ENCODE measurements at places on chromosomes 13 and 19.

DNA sequence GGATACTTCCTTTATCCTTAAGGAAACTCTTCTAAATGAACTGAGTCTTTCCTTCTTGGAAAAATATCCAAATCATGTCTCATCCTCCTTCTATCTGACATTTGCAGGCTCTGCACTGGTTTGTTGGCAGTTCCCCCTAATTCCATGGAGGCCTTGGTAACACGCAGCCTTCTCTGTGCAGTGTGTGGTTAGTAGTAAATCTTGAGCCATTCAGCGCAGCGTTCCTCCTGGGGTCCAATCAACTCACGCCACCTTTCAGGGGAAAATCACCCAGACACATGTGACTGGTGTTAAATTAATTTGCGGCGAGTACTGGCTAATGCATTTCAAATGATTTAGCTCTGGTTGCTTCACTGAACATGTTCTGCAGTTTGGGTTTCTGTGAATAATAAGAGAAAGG is 21.0 kb upstream of the CBY2 start:
- DNase-seq: no peak

DNA sequence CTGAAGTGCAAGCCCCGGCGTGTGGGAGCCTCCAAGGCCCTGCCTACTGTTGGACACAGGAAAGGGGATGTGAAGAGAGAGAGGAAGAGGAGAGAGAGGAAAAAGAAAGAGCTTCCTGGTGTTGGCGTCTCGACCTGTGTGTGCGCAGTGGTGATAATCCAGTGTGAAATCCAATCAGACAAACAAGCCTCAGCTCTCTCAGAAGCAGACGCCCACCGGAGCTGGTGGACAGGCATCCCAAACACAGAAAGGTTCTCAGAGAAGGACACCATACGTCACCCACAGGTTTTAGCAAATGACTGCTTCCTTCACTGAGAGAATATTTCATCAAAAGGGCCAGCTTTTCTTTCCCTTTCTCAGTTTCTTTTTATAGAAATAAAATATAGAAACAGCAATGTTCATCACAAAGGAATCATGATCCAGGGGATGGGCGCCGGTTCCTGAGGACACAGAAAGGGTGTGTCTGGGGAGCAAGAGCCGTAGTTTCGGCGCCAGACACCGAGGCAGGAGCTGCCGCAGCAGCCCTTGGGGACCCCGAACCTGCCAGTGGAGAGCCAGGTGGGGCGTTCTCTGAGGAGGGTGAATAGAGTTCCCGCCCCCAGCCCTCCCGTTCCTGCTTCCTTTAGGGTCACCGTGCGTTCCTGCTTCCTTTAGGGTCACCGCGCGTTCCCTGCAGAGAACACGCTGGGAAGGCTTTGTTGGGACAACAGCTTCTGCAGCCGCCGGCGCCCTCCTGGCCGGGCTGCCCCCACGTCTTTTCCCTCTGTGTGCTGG is 145.8 kb upstream of the SOX1 start:
- DNase-seq: no peak

DNA sequence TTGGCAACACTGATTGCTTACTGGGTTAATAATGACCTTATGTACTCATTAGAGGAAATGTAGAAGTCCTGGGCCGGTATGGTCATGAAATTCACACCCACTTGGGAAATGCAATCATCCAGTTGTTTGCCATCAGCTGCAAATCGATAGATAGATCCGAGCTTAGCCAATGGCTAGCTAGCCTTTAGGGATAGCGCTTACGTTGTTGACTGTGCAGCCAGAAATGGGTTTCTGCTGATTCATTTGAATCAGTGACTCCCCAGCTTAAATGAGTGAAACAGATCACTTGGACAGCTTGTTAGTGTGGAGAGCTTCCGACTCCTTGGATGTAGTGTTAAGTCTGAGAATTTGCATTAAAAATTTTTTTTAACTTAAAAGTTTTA is 11.8 kb downstream of the IL17D start:
- DNase-seq: no peak

DNA sequence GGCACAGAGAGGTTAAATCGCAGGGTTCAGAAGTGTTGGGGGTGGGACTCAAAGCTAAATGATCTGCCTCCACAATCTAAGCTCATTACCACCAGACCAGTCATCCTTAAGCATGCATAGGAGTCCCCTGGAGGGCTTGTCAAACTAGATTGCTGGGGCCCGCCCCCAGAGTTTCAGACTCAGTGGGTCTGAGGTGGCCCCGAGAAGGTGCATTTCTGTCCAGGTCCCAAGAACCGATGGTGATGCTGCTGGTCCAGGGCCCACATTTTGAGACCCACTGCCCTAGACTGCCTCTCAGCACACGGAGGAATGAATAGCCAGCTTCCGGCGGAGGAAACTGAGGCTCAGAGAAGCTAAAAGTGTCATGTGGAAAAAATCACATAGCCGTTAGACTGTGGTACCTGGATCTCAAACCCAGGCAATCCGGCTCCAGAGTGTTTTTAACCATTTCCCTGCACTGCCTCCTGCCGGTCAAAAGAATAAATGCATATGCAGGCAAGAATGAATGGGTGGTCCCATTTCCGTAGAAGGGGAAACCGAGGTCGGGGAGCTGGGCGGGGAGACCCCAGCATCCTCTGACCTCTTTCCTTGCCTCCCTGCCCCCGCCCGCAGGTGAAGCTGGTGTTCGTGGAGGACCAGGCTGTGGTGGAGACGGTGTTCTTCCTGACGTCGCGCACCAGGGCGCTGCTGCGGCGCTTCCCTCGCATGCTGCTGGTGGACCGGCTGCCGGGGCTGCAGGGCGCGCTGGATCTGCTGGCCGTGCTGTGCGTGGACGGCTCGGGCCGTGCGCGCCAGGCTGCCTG is 23.8 kb downstream of the ZSWIM9 start:
- no peak for DNase-seq

- no peak for DNase-seq
These were observed 1.1 kb downstream of the BSG start for GRCh38 chr19:573519-573825.

GRCh38 chr19:55901369-55902079 is 30.6 kb downstream of the NLRP13 start:
- no peak for DNase-seq

DNA sequence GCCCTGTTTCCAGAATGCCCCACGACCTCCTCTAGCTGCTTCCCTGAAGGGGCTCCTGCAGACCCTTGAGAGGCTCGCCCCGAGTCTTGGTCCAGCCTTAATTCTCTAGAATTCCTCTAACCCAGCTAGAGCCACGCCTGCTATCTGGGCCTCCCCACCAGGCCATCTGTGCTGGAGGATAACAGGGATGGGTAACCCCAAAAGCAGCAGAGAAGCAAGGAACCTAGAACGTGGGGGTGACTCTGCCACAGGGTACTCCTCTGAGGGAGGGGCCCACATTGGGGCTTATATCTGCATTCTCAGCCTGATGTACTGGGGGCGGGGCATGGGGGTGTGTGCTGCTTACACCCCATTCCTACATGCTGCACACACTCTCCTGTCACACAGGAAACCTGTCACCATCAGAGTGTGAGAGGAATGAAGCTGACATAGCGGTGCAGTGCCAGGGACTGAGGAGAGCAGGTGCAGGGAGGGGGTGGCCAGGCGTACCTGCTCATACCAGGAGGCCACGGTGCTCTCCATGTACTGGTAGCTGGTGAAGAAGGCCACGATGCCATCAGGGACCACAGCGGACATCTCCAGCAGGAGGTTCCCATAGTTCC is 13.8 kb downstream of the KLC3 start:
- no peak for DNase-seq

Data from RPMI8226 (cell line).